ENCODE measurements at places on chromosomes 11 and 22.

DNA sequence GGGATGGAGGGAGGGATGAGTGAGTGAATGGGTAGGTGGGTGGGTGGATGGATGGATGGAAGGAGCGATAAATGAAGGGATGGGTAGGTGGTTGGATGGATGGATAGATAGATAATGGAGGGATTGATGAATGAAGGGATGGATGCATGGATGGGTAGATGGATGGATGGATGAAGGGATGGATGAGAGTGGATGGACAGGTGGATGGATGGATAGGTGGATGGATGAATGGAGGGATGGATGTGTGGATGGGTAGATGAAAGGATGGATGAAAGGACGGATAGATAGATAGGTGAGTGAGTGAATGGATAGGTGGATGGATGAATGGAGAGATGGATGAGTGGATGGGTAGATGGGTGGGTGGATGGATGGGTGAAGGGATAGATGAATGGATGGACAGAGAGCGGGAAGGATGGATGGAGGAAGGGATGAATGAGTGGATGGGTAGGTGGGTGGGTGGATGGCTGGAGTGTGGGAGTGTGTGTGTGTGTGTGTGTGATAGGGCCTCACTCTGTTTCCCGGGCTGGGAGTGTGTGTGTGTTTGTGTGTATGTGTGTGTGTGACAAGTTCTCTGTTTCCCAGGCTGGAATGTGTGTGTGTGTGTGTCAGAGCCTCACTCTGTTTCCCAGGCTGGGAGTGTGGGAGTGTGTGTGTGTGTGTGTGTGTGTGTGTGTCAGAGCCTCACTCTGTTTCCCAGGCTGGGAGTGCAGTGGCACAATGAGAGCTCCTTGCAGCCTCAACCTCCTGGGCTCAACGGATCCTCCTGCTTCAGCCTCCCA, 2.1 kb upstream of the PRR33 start:
- no peak for DNase-seq

DNA sequence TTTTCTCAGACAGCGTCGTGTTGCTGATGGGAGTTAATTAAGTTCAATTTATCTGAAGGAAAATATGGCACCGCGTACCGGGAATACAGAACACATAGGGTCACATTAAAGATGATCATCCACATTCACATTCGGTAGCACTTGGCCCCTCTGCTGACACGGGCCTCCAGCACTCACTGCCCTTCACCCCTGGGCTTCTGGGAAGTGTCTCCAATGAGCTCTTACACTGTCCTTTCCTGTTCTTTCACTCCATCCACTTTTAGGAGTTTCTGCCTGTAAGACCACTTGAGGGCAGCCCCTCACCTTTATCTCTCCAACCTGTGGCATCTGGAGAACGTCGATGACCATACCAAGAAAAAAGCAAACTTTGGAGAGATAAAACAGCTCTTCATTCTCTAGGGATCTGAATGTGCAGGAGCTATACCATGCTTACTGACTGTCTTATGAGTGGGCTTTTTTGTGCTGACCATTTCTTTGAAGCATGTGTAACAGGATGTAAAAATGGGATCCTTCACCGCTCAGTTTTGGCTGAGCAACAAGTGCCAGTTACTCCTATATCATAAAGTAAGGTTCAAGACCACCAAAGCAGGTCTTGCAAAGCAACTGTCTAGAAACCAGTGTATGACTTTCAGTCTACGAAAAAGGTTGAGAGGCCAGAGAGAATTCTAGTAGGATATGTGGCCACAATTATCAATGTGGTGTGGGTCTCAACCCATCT, 1.1 kb upstream of the SERGEF start:
- DNase-seq: no peak

DNA sequence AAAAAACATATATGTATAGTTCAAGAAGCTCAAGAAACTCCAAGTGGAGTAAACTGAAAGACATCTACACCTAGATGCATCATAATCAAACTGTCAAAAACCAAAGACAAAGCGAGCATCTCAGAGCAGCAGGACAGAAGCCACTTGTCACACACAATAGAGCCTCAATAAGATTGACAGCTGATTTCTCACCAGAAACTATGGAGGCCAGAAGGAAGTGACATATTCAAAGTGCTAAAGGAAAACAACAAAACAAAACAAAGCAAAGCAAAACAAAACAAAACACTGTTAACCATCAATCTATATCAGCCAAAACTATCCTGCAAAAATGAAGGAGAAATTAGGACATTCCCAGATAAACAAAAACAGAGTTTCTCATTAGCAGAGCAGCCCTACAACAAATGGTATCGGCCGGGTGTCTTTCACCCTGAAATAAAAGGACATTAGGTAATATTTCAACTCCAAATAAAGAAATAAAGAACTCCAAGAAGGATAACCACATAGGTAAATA, 65.8 kb upstream of the SEPTIN5 start:
- no peak for DNase-seq

DNA sequence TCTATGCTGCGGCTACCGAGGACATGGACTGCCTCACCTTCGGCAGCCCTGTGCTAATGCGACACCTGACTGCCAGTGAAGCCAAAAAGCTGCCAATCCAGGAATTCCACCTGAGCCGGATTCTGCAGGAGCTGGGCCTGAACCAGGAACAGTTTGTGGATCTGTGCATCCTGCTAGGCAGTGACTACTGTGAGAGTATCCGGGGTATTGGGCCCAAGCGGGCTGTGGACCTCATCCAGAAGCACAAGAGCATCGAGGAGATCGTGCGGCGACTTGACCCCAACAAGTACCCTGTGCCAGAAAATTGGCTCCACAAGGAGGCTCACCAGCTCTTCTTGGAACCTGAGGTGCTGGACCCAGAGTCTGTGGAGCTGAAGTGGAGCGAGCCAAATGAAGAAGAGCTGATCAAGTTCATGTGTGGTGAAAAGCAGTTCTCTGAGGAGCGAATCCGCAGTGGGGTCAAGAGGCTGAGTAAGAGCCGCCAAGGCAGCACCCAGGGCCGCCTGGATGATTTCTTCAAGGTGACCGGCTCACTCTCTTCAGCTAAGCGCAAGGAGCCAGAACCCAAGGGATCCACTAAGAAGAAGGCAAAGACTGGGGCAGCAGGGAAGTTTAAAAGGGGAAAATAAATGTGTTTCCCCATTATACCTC, 3.3 kb downstream of the FEN1 start:
- DNase-seq: no peak

- DNase-seq: no peak
Measured at GRCh38 chr11:128330203-128330602, 257.2 kb downstream of the ETS1 start.

GRCh38 chr11:64647019-64647779, 56.2 kb downstream of the SLC22A12 start:
- DNase-seq: no peak

DNA sequence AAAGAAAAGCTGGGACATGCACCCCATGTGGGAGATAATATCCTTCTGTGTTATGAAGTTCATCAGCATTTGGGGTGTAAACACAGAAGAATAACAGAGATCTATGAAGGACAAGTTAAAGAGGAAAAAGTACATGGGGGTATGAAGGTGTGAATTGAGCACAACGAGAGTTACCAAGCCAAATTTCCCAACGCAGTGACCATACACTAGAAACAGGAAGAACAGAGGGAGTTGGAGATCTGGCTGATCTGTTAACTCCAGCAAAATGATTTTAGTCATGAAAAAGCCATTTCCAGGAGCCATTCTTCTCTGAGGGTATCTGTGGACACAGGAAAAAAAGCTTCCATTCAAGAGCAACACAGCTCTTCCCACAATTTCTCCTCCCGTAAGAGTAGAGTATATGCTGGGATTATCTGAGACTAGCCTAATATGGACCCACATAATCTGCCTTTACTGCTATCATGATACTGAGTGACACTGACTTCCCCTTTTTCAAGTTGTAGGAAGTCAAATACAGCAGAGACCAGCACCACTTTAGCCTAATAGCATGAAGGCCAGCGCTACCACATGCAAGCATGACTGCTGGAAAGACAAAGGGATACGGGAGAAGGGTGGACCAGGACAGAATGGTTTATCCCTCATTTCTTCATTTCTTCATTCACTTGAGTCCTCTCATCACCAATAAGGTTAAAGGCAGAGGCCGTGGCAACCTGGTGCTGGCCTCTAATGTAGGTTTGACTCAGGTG, 19.6 kb upstream of the OR8D2 start:
- no peak for DNase-seq

GRCh38 chr11:121068787-121069186, 32.3 kb upstream of the TECTA start:
- no peak for DNase-seq

DNA sequence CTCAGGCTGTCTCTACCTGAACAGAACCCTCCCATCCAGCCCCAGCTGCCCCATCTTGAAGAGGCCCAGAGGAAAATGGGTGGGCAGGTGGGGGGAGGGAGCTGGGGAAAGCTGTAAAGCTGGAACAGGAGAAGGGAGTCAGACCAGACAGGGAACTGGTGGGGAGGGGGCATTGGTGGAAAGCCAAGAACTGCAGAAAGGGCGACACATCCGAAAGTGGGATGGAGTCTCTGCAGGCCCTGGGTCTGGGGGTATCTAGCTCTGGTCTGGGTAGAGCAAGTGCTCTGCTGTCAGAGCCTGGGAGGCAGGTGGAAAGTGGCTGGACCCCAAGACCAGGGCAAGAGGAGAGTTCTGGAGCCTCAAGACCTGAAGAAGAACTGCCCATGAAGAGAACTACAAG, 7.7 kb downstream of the TMPRSS13 start:
- no peak for DNase-seq

DNA sequence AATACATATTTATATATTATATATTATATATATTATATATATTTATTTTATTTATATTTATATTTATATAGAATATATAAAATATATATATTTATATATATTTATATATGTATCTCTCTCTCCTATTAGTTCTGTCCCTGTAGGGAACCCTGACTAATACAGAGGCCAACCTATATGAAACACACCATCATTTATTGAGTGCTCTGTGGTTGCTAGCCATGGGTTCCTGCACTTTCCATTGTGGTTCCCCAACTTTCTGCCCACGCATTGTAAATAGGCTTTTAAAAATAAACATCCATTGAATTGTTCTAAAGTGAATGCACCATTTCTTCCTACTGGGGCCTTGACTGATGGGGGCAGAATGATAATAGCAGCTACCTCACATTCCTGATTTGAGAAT, 93.8 kb upstream of the SESN3 start:
- DNase-seq: no peak

- DNase-seq: no peak
Measured at GRCh38 chr11:28836285-28837081, 728.3 kb downstream of the METTL15 start.

DNA sequence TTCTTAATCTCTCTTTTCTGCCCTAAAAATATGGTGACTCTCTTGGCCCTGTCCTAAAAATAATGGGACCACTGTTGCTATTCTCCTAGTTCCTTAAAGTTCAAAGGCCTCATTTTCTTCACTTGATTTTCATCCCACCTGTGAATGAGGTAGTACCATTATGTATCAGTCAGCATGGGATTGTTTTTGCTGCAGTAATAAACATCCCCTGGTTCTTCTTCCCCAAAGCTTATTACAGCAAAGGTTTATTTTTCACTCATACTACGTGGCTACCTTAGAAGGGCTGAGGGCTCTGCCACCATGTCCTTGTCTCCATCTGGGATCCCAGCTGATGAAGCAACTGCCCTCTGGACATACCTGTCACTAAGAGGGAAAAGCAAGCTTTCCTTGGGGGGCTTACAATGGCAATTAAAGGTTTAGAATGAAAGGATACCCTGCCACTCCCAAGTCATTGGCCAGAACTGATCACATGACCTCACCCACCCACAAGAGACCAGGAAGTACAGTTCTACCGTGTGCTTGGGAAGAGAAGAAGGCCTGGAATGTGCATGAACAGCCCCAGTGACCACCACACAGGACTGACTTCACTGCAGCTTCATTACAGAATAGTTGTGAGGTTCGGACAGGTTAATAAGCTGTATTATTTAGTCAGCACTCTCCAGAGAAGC, 7.8 kb downstream of the TTC38 start:
- DNase-seq: no peak

DNA sequence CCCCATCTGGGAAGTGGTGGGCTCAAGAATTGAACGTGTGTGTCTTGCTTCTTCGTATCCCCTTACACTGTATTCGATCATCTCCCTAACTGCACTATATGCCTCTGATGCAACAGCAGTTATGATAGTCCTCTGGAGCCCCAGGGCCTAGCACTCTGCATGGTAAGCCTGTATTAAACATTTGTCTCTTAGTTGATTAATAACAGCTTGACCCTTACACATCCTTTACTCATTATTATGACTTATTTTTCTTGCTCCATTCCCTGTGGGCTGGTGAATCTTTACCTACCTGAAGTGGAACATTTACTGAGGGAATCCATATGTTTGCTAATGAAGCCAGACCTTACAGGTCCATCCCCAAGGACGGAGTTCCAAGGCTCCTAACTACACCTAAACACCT, 5.6 kb downstream of the STX3 start:
- no peak for DNase-seq

GRCh38 chr11:58466293-58466692, 24.3 kb upstream of the OR5B12 start:
- DNase-seq: no peak

- no peak for DNase-seq
Measured at GRCh38 chr11:6127881-6128280, 20.4 kb downstream of the OR56B4 start.
